Stimulated activated CD8-positive, alpha-beta memory T cell treated with anti-CD3 and anti-CD28 coated beads, Interleukin-2, amount 100 ng/mL, for 1 hour (primary cell): ENCODE measurements at places on chromosomes 16 and 17.

DNA sequence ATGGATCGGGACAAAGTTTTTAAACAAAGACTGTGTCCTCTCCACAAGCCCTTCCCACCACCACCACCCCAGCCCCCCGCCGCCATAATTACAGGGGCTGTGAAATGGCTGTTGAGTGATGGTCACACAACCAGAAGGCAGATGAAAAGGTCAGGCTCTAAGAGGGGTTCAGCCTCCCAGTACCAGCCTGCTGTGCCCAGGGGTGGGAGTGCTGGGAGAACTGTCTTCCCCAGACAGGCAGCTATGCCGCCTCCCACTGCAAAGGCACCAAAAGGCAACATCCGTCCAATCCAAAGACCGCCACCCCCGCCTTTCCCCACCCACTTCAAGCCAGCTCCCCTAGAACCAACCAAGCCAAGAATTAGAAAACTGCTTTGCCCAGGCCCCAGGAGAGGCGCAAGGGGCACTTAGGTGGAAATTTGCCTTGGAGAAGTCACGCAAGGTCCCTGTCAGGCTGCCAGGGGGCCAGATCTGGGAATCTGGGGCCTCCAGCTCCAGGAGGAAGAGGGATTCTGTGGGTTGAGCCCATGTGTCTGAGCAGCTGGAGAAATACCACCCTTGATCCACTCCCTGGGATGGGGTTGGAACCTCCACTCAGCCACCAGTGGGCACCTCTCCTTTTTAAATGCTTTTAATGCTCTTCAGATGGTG lies 14.4 kb downstream of the CARHSP1 start:
- DNase-seq: no peak

DNA sequence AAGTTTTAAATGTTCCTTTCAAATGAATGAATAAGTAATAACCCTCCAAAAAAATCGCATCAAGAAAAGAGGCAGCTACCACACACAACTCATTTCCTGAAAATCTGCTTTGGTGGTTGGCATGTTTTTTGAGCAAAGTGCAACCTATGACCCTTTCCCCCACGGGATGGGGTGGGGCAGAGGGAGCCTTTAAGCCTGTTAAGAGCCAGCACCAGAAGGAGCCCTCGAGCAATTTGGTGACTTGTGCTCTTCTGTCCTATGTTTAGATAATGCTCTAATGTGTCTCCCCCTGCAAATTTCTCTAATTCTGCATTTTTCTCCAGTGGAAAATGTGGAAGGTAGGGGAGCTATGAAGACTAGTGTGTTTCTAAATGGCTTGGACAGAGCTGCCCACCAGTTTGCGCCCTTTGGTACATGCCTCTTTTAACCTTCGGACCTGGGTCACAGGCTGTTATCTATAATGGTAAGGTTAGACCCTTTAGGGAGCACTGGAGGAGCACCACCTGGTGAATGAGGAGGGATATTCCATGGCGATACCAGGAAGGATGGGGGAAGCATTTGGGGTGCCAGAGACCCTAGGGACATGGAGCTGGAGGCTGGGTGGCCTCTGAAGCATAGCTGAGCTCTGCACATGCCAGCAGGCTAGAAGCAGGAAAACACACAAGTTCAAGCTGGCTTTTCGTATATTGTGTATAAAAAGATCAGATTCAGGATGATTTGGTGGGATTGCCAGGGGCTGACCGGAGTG lies 1.6 kb downstream of the PYCARD start:
- no peak for DNase-seq

DNA sequence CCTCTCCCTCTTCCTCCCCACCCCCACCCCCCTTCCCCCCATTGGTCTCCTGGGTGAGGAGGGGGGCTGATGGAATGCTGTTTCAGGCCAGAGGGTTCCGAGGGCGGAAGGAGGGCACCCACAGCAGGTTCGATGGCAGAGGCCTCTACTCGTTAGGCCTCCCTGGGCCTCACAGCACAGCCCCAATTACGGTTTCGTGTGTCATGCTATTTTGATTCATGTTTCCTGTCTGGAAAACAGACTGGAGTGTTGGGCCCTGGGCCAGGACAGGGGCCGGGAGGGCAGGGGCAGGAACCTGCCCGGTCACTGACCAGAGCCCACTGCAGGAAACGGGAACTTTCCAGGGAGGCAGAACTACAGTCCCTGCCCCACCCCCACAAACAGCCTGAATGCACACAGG lies 138.2 kb downstream of the C16orf95 start:
- DNase-seq: no peak

- no peak for DNase-seq
Measured at GRCh38 chr17:4744999-4745969, 5.6 kb upstream of the CXCL16 start.

DNA sequence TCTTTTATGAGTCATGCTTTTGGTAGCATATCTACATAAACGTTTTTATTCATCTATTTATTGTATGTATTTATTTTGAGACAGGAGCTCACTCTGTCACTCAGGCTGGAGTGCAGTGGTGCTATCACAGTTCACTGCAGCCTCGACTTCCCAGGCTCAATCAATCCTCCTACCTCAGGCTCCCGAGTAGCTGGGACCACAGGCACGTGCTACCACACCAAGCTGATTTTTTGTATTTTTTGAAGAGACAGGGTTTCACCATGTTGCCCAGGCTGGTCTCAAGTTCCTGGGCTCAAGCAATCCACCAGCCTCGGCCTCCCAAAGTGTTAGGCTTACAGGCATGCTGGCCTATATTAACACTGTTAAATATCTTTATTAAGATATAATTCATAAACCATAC lies 20.4 kb upstream of the IL4R start:
- no peak for DNase-seq

DNA sequence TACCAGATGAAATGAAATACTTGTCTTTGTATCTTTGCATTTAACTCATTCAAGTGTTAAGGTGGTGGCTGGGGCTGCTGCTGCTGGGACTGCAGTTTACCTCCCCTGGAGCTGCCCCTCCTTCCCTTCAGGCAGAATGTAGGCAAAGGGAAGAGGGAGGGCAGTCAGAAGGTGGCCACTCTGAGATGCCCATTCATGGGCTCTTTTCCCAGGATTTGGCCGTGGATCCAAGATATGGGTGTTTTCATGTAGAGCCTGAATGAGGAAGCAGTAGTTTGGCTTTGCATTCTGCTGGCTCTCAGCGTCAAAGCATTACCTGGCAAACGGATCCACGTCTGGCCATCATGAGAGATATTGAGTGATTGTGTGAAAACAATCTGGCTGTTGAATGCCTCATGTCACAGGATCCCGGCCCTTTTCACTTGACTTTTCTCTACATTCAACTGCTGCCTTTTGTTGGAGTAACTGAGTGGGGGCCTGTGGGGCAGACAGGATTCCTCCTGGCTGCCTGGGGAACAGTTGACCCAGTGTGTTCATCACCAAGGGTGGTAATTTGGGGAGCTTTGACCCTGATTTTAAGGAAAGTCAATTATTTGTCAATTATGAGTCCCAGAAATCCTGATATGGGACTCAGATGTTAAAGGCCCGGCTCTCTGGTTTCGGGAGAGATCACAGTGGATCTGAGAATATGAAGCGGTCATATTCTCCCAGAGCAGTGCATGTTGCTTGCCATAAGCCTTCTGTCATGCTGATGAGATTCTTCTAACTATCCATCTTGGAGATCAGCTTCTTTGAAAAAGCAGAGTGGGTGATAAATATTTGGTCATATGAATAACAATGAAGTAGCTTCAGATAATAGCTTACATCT lies 236.8 kb downstream of the IRX3 start:
- no peak for DNase-seq

- no peak for DNase-seq
Measured at GRCh38 chr16:66103211-66103610, 263.3 kb upstream of the CDH5 start.

GRCh38 chr17:60128171-60128859 lies 21.5 kb upstream of the CA4 start:
- no peak for DNase-seq
